Activated CD4-positive, alpha-beta T cell treated with anti-CD3 and anti-CD28 coated beads, Interleukin-2, amount 50 U/mL, for 24 hours (primary cell): ENCODE measurements at places on chromosomes 6 and 20.

- no peak for DNase-seq
Observed at GRCh38 chr6:87102151-87102621, 7.3 kb upstream of the CGA start.

GRCh38 chr6:56046576-56046975, 171.2 kb upstream of the BMP5 start:
- DNase-seq = no peak

- no peak for DNase-seq
Observed at GRCh38 chr20:2795451-2795850, 5.0 kb downstream of the CPXM1 start.

GRCh38 chr6:34581561-34581920, 25.4 kb upstream of the SPDEF start:
- DNase-seq = no peak

DNA sequence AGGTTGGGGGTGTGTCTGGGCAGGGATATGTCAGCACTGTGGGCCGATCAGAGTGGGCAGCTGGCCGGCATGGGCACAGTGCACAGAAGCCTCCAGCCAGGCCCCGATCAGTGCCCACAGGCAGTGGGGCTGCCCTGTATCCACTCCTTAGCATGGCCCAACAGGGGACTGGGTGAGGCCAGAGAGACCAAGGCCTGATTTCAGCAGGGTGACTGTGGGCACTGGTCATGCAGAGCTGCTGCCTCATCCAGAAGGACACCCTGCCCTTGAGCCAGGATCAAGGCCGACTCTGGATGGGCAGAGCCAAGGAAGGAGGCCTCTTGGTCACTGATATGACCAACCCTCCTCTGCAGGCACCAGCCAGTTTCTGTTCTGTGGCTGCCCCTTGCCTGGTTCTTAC, 159.7 kb downstream of the CDH4 start:
- no peak for DNase-seq

- no peak for DNase-seq
Observed at GRCh38 chr6:166657531-166657930, 30.5 kb upstream of the RPS6KA2 start.

DNA sequence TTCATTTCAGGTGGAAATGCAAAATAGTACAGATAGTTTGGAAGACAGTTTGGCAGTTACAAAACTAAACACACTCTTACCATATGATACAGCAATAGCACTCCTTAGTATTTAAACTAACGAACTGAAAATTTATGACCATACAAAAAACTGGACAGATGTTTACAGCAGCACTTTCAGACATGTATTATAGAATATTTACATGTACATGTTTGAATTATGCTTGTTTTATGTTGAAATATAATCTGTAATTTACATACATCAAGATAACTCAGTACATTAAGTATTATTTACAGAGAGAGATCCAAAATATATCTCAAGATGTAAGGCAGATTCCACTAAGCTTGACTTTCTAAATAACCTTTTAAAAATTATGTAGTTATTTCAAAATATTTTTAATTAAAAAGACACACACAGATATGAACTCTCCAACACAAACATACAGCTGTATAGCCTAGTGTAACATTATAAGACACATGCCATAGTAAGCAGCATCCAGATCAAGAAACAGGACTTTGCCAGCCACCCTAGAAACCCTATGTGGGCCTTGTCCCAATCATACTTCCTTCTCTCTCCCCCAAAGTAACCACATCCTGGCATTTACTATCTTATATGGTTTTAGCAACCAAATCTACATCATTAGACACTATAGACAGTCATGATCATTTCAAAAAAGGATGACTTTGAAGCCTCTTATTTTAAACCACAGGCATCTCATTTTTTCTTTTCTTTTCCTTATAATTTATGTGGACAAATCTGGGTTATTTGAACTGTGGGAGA, 82.2 kb downstream of the MAN1A1 start:
- no peak for DNase-seq

GRCh38 chr6:136173519-136174507, 76.3 kb downstream of the MTFR2 start:
- no peak for DNase-seq

DNA sequence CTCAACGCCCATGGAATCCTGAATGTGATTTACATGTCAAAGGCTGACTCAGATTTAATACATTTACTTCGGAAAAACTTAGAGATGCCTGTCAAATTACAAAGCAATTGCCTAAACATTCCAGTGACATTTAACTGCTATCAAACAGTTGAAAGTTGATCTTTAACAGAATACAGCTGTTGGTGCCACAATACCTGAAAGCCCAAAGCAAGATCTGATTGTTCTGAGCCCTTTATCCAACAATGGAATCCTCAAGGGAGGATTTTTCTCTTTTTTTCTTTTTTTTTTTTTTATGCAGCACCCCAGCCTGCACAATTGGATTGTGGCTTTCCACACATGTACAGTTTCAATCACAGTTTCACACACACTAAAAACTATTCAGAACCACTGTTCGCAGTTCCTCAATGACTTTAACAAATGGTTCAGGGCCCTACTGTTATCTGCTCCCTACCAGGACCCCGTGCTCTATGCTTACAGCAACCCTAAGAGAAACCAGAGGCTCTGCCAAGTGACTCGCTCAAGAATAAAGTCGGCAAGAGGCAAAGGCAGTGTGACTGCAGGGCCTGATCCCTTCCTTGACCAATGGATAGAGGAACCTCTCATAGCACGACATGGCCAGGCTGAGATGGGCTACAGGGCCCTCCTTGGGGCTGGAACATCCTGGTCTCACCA, 33.3 kb downstream of the EPB41L2 start:
- no peak for DNase-seq

DNA sequence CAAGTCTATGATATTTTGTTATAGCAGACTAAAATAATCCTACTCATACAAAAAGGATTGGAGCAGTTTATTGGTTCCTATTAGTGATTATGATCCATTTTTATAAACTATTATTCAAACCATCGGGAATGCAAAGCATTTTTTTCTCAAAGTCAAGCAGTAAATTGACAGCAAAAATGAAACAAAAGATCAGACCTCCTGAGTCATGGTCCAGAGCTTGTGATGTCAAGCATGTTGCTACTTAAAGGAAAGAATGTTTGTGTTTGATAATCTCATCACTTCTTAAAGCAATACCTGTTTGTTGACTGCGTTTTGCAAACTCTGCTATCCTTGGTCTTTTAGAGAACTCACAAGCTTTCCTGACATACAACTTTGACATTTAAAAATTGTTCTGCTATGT, 204.4 kb downstream of the SAMD5 start:
- DNase-seq = no peak

- no peak for DNase-seq
Observed at GRCh38 chr6:15264902-15265761, 19.3 kb downstream of the JARID2 start.
